Dorsolateral prefrontal cortex (tissue), 122 donors: ENCODE measurements at places on chromosomes 6 and 20.

DNA sequence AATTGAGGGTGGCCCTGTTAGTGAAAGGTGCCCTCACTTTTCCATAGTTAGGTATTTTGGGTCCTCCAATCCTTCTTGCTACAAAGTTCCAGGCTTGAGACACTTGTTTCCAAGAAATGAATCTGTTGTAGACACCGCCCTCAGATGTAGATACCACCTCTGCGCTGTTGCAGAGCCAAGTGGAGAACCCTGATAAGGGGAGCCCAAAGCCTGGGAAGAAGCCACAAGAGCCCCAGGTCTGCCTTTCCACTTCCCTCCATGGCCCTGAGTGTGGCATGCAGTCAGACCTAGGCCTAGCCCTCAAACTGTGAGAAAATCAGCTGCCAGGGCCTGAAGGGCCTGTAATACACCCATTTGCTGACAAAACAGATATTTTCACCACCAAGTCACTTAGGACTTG lies 37.1 kb downstream of the DTD1 start:
- no peak for DNase-seq

DNA sequence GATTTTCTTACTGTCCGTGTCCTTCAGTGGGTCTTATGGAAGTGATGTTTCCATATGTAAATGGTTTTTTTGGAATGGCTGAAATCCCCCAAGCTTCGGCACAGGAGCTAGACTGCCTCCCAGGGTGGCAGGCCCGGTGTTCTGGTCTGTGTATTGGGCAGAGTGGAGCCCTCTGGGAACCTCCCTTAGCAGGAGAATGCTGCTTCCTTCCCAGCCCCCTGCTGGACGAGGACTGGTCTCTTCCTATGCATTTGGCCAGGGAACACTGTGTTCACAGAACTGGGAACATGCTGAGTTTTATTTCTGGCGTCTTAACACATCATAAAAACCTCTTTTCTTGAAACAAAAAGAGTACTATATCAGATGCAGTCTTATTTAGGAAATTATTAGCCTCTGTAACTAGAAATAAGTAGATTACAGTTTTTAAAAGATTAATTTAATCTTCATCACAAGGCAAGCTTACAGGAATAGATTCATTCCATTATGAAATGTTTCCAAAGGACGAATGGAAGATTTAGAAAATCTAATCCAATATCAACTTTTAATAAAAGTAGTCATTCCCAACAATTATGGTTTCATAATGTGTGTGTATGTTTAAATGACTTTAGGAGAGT lies 56.6 kb downstream of the SYTL3 start:
- DNase-seq, result no peak

GRCh38 chr6:14635934-14636591 lies 518.5 kb downstream of the CD83 start:
- DNase-seq, result no peak

- no peak for DNase-seq
Measured at GRCh38 chr6:90978046-90978445, 391.2 kb upstream of the MAP3K7 start.

DNA sequence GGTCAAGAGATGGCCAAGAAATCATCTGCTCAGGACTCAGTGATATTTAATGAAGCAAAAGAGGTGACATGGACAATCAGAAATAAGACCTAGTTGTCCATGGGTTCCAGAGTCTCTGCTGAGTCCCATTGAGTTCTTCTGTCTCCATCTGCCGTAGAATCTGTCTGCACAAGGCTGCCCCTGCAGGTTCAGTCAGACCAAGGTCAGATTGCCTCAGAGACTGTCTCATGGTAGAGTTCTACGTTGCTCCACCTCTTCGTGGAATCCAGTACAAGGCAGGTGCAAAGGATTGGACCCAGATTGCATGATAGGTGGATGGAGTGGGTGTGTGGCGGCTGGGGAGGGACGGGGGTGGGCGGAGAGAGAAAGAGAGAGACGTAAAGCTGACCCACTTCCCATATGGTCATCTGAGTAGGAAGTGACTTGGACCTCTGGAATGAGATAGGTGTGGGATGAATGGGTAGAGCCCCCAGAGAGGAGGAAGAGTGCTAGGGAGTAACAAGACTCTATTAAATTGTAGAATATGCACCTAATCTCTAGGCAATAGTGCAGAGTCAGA lies 75.3 kb downstream of the SOBP start:
- DNase-seq, result no peak

DNA sequence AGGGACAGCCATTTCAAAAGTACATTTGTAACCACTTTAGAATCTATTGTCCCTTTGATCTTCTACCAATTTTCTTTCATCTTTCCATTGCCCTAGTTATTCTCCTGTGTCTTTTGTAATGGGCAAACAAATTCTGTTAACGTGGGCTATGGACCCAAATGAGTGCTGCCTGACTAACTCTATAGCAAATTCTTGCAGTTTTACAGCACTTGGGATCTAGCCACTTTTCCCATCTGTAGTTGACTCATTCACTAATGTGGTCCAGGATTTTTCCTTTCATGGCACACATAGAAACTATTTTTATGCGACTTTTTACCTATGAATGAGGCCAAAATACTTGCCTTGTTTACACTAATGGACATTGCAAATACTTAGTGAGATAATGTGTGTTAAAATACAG lies 52.0 kb downstream of the GRIK2 start:
- no peak for DNase-seq

DNA sequence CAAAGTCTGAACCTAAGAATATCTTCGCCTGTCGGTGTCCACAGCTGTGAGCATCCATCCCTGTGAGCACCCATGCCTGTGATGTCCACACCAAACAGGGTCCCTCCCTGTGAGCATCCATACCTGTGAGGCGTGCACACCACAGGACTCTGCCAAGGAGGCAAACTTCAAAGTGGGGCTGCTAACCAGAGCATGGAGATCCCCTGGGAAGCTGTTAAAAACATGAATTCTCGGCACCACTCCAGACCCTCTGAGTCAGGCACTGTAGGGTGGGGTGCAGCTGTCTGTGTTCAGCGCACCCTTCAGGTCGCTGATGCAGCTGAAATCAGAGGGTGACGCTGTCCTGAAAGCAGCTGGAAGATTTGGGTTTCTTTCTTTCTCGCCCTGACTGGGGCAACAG lies 85.4 kb upstream of the NXT1 start:
- no peak for DNase-seq

DNA sequence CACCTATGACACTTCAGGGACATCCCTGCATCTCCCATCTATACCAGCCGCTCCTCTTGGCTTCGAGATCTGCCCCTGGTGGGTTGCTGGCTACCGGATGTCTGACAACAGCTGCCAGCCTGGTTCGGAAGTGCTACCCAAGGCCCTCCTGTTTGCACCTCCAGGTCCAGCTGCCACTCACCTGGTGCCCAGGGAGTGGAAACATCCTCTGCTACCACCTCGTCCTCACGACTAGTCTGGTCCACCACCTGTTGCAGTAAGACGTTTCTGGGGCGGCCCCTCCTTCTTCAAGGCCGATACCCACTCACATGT lies 8.3 kb upstream of the PCMTD2 start:
- DNase-seq, result no peak

DNA sequence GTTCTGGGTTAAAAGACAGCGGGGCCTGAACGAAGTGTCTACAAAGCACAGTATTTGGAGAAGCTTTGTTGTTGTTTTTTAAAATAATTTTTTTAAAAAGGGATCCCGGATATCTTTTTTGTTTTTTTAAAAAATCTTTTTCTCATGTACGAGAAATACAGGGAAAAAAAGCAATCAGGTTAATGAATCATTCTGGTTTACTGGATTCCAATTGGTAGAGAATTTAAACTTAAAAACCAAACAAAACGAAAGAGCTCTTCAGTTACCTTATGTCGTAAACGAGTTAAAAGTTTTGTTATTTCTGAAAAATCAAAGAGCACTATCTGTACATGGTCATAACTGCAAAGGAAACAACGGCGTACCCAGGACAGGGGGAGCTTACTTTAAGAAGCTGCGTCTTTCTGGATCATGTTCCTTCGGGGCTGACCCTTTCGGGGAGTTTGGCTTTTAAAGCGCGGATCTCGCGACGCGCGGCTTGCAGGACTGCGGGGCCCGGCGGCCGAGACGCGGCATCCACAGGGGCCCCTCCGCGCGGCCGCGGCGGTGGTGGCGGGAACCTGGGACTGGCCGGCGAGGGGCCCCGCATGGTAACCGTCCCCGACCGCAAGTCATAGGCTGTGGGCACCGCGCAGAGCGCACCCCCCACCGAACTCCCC lies 927 bp downstream of the IL20RA start:
- no peak for DNase-seq

- peak; percentile 39 for DNase-seq
Measured at GRCh38 chr6:170057961-170058877, 232.7 kb downstream of the DLL1 start.

DNA sequence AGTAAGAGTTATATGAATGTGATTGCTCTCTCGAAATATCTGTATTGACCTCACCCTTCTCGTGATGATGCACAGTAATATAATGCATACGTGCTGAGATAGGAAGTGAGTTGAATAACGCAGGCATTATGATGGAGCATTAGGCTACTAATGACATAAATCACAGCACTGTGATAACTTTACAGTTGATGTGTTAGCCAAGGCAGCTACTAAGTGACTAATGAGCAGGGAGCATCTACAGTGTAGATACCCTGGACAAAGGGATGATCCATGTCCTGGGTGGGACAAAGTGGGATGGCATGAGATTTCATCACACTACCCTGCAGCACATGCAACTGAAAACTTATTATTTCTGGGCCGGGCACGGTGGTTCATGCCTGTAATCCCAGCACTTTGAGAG lies 68.4 kb downstream of the HDGFL1 start:
- no peak for DNase-seq

DNA sequence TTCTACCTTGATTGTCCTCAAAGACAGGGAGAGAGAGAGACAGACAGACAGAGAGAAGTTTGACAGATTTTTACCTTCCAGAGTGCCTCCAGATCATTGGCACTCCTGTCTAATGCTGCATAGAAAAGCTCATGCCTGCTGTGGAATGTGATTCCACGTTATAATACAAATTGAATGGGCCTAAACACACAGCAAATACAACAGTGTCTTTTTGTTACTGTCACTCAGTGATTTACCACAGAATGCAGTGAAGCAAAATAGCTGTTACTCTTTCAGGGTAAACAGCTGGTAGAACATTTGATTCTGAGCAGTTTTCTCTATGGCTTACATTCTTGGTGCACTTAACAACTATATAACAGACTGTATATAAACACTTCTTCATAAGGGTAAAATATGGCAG lies 558.7 kb downstream of the LMBRD1 start:
- no peak for DNase-seq

DNA sequence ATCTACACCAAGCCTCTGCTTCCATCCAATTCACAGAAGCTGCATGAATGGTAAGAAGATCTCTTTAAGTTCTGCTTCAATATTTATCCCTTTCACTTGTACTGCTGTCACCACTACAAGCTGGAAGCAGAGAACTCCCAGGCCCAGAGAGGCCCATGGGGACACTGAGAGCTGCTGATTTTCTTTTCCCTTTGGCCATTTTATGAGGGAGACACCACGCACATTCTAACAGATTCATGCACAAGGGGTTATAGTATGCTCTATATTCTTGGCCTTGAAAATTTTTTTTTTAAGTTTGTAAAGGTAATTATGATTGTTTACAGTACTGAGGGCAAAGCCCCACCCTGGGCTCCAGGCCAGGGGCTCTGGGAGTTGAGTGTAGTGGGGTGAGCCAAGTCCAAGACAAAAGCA lies 88.4 kb downstream of the MYB start:
- DNase-seq, result no peak

GRCh38 chr6:9095137-9095536 lies 659.8 kb upstream of the SLC35B3 start:
- no peak for DNase-seq

DNA sequence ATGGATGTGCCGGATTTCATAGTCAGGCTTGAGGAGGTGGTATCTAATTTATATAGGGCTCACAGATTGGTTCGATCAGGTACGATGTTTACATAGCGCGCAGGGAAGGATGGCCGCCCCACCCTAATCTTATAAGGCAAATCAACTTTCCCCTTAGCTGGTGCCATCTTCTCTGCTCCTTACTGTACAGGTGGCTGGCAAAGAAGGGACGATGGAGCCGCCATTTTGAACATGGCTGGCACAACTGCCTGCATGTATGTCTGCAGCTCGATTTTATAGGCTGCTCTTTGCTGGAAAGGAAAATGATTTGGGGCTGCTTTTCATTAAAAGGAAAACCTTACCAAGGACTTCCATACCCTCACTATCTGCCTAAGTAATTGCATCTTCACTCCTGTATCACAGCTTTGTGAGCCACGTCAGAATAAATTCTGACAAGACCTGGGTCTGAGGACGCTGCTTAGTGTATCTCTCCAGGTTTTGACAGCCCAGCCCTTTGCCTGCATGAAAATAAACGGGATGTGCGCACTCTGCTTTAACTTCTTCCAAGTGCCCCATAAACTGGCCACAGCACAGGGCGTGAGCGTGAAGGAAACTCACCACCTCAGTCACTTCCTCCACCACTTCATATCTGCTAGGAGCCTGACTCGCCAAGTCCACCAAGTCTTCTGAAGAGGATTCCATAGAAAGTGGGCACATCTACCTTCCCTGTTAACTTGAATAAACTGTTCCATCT lies 109.4 kb upstream of the ARMC2 start:
- no peak for DNase-seq

DNA sequence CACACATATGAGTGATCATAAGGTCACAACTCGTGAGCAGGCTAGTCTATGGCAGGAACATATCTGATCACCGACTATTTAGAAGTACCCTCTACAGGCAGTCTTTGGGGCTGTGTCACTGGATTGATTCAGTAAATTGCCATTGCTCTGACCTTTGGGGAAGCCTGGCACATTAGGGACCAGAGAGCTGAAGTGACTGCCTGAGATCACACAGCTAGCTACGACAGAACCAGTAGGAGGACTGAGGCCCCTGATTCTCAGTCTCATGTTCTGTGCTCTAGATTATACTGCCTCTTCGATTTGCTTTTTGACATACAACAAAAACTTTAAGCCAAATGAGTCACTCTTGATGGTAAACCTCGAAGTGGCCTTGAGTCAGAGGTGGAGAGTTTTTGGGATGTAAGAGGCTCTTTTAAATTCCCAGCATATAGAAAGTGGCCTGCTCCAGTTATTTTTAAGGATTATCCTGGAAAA lies 247.5 kb upstream of the SUPT3H start:
- DNase-seq, result no peak

DNA sequence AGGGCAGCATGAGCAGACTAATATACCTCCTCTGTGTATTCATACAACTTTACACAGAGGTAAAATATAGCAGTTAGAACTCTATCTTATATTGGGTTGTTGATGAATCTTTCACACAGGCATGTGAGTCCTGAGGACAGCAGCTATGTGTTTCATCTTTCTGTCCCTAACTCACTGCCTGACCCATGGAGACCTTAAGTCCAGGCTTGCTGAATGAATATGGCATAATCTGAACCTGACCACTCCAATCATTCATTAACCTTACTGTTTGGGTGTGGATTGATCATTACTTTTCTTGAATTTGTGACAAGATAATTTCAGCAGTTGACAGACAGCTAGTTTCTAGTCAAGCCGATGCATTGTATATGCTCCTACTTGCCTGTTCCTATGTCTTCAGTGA lies 27.3 kb upstream of the TSPYL1 start:
- DNase-seq, result no peak

DNA sequence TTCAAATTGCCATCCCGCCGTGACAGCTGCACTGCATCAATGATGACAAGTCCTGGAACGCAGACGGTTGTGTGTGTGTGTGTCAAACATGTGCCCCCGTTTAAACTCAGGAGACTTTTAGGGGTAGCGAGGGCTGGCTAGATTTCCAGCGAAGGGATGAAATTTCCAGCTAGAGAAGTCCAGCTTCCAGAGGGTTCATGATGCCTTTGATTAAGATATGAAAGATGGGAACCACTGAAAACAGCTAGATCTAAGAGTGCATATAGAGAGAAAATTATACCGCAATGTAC lies 644 bp downstream of the KIZ start:
- DNase-seq, result no peak
